NCI-H2081 (cell line): ENCODE measurements at places on chromosomes 2 and 18.

GRCh38 chr18:40413160-40413559, 1541.9 kb upstream of the PIK3C3 start:
- peak; percentile 75 for DNase-seq

- peak; percentile 19 for DNase-seq
These were observed 88.7 kb downstream of the TFCP2L1 start for GRCh38 chr2:121196132-121196848.

- no peak for DNase-seq
These were observed 6.5 kb upstream of the DUSP2 start for GRCh38 chr2:96151595-96152303.

GRCh38 chr2:95049683-95049955, 24.1 kb downstream of the MAL start:
- DNase-seq, result no peak

GRCh38 chr2:38666556-38666910, 619 bp downstream of the GALM start:
- no peak for DNase-seq

- no peak for DNase-seq
These were observed 208.5 kb upstream of the FIGN start for GRCh38 chr2:163944347-163944737.

DNA sequence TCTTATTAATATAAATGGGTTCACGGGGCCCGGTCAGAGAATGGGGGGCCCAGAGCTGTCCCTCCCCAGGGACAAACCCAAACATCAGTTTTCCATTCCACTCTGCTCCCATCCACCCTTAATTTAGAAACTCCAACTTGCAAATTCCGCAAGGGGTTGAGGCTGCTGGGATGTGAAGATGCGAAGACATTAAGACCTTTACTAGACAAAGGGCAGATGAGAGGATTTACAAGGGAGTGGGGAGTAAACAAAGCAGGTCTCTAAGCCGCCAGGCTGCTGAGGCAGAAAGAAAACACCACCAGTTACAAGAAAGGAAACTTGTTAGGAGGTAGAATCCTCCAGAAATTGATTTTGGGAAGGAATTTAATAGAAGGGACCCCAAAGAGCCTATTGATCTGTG, 33.1 kb downstream of the MARCO start:
- no peak for DNase-seq

- DNase-seq, result no peak
These were observed 33.0 kb upstream of the MAP2 start for GRCh38 chr2:209390839-209391238.

DNA sequence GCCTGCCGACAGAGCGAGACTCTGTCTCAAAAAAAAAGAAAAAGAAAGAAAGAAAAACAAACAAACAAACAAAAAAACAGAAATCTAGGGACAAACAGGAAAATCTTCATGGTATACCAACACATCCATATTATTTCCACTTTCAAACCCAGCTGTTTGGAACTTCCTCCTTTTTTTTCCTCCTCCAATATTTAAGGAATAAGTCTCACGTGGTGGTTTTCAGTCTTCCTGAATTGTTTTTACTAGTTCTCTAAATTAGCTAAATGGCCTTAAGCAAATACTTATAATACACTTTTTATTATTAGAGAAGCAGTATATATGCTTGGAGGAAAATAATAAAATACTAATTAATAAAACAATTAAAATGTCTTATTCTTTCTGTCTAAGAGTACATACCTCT, 48.7 kb upstream of the GLS start:
- no peak for DNase-seq

- no peak for DNase-seq
These were observed 15.3 kb downstream of the MTX2 start for GRCh38 chr2:176284461-176285049.

GRCh38 chr2:240965905-240966456, 32.4 kb upstream of the SNED1 start:
- DNase-seq, result no peak

DNA sequence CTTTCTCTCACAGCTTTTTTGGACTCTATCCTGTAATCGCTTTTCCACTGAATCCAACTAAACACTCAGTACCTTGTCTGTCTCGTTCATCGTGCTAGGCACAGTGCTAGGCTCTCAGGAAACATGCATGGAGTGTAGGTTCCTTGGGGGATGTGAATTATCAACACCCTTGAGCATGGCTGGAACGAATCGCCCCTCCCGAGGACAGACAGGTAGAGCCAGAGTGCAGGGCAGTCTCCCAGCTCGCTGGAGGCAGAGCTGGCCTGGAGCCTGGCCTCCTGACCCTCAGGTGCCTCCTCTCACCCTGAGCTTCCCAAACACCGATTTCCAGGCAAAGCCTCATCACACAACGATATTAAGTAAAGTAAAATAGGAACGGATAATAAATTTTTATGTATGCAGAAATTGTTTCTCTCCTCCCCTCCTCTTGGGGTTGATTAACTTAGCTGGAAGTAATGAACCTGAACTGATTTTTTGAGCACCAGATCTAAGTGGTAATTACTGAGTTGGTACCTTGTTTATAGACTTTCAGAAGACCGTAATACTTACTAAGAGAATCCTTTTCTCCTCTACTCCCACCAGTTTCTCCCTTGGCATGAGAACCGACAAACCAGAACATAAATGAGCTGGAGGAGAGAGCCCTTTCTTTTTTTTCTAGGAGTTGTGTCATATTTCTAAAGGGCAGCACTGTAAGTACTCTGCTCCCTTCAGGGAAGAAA, 90.5 kb downstream of the MSH2 start:
- no peak for DNase-seq

DNA sequence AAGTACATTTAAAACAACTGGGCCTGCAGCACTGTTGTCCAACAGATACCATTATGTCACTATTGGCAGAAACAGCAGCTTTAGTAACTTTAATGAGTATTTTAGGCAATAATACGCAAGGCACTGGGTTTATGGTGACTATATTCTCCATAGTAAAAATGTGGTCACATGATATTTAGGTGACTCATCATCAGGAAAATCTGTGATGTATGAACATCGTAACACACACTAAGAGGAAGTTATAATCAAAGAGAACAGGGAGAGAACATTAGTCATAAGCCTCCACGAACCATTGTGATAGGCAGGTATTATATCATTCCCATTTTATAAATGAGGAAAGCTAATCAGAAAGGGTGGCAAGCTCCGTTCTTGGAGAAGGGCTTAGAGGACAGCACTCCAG, 36.9 kb downstream of the RAPH1 start:
- DNase-seq, result no peak
